ENCODE measurements at places on chromosomes 12 and 14.

- DNase-seq = no peak
These were observed 10.1 kb downstream of the BMP4 start for GRCh38 chr14:53946404-53947093.

DNA sequence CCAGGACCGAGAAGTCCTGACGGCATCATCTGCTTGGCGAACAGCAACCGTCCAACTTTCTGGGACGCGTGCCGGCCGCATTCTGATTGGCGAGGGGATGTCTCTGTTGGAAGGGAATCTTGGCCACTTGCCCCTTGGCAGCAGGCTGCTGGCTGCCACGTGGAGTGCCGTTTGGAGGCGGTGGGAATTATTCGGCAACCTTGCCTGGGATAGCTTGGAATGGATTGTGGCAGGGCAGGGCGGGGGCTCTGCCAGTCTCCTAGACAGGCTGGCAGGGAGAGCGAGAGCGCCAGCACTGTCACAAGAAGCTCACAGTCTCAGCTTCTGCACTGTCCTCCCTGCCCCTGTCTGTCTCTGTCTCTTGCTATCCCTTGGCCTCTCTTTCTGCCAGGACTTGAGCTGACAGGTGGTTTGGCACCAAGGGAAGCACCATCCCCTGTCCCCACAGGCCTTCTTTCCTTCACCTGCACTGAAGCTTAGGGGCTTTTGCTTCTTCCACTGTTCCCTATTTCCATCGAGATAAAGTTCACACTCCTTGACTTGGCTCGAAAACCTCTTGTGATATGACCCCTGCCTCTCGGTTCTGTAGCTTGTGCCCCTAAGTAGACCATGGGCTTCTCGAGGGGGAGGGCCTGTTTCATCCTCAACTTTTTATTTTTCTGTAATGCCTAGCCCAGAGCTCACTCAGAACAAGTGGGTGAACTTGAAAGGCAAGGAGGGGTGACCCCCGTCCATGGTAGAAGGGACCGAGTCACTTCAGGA is 201.9 kb downstream of the PHETA1 start:
- no peak for DNase-seq

DNA sequence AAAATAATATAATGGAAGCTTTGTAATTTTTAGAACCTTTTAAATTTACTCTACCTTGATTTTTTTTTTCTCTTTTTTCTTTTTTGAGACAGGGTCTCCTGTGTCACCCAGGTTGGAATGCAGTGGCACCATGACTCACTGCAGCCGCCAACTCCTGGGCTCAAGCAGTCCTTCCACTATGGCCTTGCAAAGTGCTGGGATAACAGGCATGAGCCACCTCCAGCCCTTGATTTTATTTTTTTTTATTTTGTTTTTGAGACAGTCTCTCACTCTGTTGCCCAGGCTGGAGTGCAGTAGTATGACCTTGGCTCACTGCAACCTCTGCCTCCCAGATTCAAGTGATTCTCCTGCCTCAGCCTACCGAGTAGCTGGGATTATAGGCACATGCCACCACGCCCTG is 65.3 kb upstream of the TRAF3 start:
- DNase-seq = no peak

DNA sequence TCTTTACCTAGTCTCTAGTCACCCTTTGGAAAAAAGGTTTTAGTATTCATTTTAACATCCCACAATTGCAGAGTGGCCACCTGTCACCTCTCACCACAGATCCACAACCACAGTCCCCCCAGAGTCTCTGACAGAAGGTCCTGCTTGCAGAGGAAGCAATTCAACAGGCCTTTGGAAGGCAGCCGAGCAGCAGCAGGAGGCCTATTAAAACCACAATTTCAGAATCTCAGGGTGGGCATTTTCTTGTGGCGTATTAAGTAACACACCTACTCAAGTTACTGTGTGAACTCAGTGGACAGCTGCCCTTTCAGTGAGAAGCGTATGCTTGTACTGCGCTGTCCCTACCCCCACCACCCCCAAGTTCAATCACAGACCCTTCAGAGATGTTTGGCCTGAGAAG is 234.0 kb upstream of the HMGA2 start:
- DNase-seq = no peak

DNA sequence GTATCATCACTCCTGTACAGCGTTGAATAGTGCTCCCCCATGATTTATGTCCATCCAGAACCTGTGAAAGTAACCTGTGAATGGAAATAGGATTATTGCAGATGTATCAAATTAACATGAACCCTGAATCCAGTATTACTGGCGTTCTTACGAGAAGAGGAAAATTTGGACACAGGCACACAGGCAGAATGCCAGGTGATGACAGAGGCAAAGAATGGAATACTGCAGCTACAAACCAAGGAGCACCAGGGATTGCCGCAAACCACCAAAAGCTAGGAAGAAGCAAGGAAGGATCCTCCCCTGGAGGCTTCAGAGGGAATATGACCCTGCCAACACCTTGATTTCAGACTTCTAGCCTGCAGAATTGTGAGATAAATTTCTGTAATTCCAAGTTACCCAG is 113.5 kb upstream of the EGLN3 start:
- DNase-seq = no peak

DNA sequence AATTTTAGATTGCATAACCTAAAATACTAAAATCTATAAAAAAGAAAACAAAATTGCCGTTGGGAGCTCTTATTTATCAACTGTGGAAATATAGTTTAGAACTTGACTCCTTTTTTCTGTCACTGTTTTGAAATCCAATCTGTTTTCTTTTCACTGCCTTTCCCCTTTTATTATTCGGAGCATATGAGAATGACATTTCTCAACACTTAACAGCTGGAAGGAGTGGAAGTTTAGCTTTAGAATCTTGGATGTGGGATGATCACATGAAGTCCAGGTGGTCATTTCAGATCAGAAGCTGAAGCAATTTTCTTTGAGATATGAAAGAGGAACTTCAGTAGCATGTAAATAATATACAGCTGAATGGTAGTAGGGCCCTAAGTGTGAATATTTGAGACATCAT is 16.7 kb downstream of the TRHDE start:
- no peak for DNase-seq
